ENCODE measurements at places on chromosomes 1 and 21. TPM values are rescaled to one million over a fixed set of nuclear protein-coding genes. Genes with fewer than 3 reads are reported as not detected.

EDN2 gene
- total RNA-seq: 0.39 TPM

- no peak for DNase-seq
Measured at GRCh38 chr1:234479866-234480265, 887 bp upstream of the TARBP1 start.

DNA sequence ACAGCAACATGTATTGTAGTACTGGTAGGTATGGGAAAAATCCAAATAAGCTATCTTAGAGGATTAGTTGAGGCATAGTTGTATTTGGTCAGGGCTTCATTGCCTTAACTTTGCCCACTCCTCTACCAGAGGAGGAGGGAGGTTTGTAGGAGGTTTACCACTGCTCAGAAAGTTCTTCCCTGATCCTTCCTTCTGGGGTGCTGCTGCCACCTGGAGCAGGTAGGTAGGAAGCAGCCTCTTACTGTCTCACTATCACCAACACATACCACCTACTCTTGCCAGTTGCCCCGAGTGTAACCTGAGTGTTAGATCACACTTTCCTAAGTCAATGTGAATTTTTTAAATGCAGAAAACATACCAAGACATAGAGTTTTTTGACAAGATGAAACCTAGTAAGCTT is 24.1 kb upstream of the ZSWIM5 start:
- no peak for DNase-seq

GRCh38 chr1:60809204-60809980 is 273.0 kb upstream of the NFIA start:
- DNase-seq: no peak

DNA sequence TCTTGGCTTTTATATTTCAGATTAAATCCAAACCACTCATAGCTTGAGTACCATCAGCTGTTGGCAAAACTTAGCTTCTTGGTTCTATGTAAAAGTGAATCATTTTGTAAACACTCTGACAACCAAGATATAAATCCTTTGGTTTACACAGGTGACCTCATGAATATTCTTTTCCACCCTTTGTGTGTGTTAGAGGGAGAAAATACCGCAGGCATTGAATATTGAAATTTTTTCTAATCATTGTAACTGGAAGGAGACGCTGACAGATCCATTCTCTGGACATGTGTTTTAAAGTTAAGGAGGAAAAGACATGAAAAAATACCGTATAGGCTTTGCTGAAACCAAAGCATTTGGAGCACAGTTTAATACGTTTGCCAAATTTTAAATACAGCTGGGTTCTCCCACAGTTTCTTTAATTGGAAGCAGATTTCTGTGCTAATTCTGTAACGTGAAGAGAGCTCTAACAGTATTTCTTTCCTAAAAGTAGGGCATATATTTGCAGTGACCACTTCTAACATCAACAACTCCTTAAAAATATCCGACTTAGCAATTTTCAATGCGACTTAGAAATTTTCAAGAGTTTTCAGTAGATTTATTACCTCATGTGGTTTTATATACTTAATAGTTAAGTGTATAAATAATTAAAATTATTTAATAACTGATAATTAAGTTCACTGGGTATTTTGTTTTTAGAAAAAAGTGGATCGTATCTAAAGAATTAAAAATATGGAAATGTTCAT is 388.2 kb downstream of the USP25 start:
- no peak for DNase-seq

- peak; percentile 59 for DNase-seq
Measured at GRCh38 chr1:223726380-223727001, 14.2 kb downstream of the CAPN2 start.

DNA sequence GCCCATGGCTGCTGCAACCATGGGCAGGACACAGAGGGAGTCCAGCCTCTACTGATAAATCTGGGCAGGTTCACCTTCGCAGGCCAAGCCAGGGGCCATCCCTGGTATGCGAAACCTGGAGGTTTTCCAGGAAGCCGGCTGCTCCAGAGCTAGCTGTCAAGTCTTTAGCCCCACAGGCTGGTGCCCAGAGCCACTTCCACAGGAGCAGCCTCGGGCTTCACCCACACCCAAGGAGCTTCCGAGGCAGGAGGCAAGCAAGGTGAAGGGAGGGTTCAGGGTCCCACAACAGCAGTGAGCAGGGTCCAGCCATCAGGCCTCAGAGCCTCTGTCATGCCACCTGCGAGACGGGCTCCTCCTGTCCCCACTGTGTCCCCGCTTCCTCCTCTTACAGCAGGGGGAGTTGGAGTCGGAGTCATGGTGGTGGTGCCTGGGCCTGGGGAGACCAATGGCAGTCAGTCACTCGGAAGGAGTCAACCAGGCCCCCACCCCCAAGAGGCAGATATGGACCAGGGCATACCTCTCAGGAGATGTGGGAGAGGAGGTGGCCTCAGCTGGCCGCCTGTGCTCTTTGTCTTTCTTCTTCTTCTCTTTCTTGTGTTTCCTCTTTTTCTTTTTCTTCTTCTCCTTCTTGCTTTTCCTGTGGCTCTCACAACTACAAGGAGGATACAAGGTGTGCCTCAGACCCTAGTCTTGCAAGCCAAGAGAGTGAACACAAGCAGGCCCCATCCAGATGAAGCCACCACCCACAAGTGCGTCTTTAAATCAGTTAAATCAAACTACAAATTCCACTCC is 2.1 kb downstream of the C1orf35 start:
- no peak for DNase-seq

- DNase-seq: no peak
Measured at GRCh38 chr1:15205586-15206346, 41.3 kb upstream of the FHAD1 start.

GRCh38 chr1:185193756-185194155 is 36.8 kb downstream of the SWT1 start:
- DNase-seq: no peak

DNA sequence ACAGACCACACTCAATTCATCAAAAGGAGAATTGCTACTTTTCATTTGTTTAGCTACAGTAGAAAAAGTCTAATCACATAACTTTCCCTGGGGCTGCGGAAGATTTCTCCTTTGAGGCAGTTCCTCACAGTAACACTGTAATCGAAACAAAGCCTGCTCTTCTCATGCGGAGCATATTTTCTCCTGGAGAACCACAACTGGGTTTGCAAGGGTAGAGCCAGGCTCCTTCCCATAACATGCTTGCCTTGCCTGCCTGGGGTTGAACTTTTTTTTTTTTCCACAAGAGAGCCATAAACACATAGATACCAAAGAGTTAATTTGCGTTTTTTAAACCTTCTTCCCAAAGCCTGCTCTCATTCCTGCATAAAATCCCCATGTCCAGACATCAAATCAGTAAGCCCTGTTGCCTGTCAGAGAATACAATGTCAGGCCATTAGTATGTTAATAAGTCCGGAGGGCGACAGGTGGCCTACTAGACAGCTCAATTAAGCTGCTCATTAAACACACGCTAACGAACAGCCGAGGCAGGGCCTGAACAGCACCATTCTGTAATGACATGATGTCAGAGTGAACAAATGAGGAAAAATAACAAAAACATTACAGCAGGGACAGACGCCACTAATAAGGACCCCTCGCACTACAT is 107.1 kb upstream of the OLIG2 start:
- DNase-seq: no peak

DNA sequence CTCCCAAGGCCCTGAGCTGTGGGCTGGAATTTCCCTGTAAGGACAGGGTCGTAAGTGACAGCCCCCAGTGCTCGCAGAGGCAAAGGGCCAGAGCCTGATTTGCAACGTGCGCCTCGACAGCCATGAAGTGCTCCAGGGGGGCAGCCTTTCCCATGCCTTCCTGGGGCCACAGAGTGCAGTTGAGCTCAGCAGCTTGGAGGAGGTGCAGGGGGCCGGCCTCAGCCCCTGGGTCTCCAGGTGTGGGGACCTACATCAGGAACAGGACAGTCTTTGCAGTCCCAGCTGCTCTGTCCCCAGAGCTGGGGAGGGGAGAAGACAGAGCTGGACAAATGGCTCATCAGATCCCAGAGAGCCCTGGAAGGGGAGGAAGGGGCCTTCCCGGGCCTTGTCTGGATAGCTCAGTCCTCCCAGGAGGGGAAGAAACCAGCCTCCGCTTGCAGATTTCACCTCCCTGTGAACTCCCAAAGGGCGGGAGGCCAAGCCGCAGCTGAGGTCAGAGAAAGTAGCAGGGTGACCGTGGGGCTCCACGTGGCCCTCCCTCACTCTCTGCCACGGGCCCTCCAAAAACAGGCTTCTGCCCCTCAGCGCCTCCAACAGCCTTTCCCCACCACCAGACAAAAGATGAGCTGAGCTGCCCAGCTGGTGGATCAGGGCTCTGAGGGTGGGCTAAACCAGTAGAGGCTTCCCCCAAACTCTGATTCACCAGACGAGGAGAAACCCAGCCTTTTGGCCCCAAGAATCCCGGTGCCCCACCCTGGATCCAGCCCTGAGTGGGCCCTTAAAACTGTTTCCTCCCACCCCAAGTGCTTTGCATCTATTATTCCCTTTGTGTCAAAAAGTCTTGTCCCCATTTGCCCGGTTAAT is 76.5 kb downstream of the DHRS3 start:
- no peak for DNase-seq
